ENCODE measurements at places on chromosomes 1 and 21. TPM values are rescaled to one million over a fixed set of nuclear protein-coding genes. Genes with fewer than 3 reads are reported as not detected.

Gene SERTAD4
- 1.9 TPM for total RNA-seq

GRCh38 chr1:41504114-41505035, 19.9 kb upstream of the EDN2 start:
- H3K27ac ChIP-seq, result no peak overlapping the region
- H3K27me3 ChIP-seq, result no peaks in the 10 kb centered on the region
- H3K4me3 ChIP-seq, result no peak overlapping the region
- peaks cover 7% of the 10 kb centered on the region for H3K4me1 ChIP-seq
- H3K36me3 ChIP-seq, result no peaks in the 10 kb centered on the region
- no peak for DNase-seq

DNA sequence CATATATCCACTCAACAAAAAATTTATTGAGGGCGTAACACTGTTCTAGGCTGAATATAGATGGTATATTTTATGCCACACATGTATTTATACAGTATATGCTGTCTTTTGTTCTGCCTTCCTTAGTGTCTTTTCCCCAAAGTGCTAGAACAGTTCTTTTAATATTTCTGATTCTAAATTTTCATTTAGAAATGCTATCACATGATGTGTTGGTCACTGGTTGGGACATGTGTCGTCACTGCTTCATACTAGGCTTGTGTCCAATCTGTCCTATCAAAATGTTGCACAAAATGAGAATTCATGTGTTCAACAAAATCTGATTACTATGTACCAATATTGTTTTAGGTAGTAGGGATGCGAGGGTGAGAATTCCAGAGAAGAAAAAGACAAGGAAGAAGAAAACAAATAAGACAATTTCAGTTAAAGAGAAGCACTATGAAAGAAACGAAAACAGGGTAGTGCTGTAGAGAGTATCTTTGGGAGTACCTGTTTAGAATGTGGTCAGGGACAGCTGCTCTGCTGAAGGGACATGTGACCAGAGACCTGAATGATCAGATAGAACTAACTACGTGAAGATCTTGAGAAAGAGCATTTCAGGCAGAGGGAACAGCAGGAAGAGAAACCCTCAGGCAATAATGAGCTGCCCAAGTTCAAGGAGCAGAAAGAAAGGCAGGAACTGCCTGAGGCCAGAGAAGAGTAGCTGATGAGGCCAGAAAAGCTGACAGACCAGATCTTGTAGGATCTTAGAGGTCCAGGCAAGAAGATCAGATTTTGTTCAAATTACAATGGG, 1.3 kb downstream of the KMO start:
- no peak overlapping the region for H3K4me3 ChIP-seq
- H3K4me1 ChIP-seq, result no peaks in the 10 kb centered on the region
- no peak for DNase-seq
- no peaks in the 10 kb centered on the region for H3K36me3 ChIP-seq

GRCh38 chr1:28037946-28038345, 50.5 kb downstream of the EYA3 start:
- no peak overlapping the region for H3K4me3 ChIP-seq
- no peaks in the 10 kb centered on the region for H3K36me3 ChIP-seq
- H3K27ac ChIP-seq, result no peak overlapping the region
- peaks cover 7% of the 10 kb centered on the region for H3K4me1 ChIP-seq
- DNase-seq, result no peak
- no peaks in the 10 kb centered on the region for H3K27me3 ChIP-seq

DNA sequence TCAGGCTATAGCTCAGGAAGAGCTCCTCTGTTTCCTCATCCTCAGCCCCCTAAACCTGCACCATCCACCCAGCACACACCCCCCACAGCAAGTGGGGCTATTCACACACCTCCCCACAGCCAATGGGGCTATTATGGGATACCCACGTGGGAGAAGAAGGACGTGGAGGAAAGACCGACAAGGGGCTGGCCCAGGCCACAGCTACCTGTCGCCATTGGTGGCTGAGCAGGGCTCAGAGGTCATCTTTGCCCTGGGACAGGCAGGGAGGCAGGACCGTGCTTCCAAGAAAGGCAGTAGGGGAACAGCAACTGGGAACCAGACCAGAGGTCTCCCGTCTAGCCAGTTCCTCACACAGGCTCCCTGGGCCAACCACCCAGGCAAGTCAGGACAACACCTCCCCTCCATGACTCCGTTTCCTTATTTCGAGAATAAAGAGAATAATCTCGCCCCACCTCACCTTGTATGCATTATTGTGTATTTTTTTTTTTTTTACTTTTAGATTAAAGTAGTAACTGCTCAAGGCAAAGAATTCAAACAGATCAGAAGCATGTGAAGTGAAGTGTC, 92.3 kb upstream of the TARDBP start:
- H3K27me3 ChIP-seq, result no peaks in the 10 kb centered on the region
- H3K4me1 ChIP-seq, result no peaks in the 10 kb centered on the region
- no peaks in the 10 kb centered on the region for H3K36me3 ChIP-seq

- H3K27ac ChIP-seq, result no peak overlapping the region
- no peaks in the 10 kb centered on the region for H3K36me3 ChIP-seq
- peaks cover 35% of the 10 kb centered on the region for H3K4me1 ChIP-seq
- no peaks in the 10 kb centered on the region for H3K27me3 ChIP-seq
- H3K4me3 ChIP-seq, result no peak overlapping the region
These were observed 28.3 kb downstream of the OPTC start for GRCh38 chr1:203522237-203522636.

DNA sequence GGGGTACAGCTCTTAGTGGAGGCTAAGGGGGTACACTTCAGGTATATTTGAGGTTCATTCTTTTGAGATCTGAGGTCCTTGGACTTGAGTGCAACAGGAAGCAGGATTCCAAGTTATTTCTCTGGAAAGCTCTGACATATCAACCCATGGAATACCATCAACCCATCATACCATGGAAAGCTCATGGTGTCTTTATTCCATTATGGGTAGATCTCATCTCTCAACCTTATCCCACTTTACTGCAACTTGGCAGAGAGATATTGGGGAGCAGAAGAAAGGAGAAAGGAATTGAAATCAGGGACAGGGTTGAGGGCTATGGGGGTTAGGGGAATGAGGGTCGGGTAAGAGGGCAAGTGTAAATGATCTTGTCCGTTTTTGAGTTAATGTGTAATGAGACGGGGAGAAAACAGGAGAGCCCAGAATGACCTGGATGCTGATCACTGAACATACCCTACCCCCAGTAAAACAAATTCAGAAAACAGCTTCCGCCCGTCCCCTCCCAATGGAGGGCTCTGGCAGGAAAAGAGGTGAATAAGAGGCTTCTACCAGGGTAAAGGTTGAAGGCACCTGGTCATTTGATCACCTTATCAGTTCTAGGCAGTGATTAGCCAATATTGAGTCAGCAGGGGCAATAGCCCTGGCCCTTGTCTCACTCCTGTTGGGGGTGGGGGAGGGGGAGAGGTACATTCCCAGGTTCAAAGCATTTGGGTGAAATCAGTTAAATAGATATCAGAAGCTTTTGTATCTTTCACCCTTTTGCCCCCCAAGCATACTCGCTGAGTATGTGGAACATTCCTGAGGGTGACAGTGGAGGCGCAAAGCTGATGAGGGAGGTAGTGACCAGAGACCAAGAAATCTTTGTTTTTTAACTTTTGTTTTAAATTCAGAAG, 622 bp upstream of the APOA2 start:
- no peaks in the 10 kb centered on the region for H3K27me3 ChIP-seq
- H3K4me1 ChIP-seq, result peaks cover 15% of the 10 kb centered on the region

Gene HJV
- total RNA-seq, result 0.43 TPM

DNA sequence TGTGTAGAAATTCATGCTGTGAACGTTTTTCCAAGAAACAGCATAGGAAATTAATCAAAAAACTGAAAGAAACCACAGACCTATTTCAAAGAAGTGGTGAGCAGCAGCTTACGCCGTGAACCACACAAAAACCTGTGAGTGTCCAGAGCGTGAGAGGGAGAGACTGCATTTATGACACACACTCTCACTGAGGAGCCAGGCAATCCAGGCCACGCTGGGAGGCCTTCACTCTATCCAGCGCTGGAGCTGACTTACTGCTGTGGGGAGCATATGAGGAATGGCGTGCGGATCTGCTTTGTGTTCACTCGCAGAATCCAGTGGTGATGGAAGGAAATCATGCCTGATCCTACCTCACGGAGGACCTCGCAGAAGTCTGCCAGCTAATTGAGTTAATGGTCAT, 12.7 kb downstream of the ADAMTS1 start:
- DNase-seq, result no peak
- no peaks in the 10 kb centered on the region for H3K36me3 ChIP-seq
- H3K27me3 ChIP-seq, result no peaks in the 10 kb centered on the region

- H3K27ac ChIP-seq, result no peak overlapping the region
- H3K4me3 ChIP-seq, result no peak overlapping the region
- no peak for DNase-seq
- H3K27me3 ChIP-seq, result no peaks in the 10 kb centered on the region
These were observed 8.8 kb upstream of the INSL5 start for GRCh38 chr1:66809736-66810326.

DNA sequence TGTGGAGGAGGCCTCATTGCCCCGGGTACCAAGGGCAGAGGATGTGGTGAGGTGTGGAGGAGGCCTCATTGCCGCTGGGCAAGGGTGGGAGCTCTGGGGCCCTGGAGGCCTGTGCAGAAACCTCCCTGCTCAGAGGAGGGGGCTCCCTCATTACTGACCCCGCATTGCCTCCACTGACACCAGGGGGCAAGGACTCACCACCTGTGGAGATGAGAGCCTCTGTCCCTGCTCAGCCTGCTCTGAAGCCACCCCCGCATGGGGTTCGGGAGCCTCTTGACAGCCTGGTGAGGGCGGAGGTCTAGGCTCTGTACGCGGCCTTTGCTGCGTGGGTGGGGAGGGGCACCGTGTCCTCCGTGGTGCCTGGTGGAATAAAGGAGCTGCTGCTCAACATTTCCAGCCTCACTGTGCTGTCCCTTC, 95.0 kb upstream of the COL6A1 start:
- peaks cover 4% of the 10 kb centered on the region for H3K4me1 ChIP-seq
- H3K27ac ChIP-seq, result no peak overlapping the region
- no peaks in the 10 kb centered on the region for H3K27me3 ChIP-seq
- no peak for DNase-seq

DNA sequence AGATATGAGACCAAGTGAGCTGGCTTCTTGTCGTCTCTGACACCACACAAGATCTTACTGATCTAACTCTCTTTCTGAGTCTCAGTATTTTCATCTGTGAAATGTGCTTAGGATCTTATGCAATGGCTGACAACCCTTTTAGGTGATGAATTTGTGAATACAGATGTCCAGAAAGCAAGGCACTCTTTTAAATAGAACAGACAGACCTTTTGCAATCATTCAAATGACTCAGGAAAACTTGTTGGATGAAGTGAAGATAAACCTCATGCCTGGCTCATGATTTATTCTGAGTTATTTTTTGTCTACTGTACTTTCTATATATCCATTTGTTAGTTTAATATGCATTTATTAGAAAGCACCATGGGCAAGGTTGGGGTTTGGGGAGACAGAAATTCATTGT, 411.3 kb downstream of the PTPRU start:
- no peaks in the 10 kb centered on the region for H3K4me1 ChIP-seq
- no peaks in the 10 kb centered on the region for H3K36me3 ChIP-seq
- no peak for DNase-seq

- no peak overlapping the region for H3K4me3 ChIP-seq
- H3K36me3 ChIP-seq, result no peaks in the 10 kb centered on the region
- no peak for DNase-seq
- H3K4me1 ChIP-seq, result no peaks in the 10 kb centered on the region
- no peak overlapping the region for H3K27ac ChIP-seq
These were observed 213.2 kb upstream of the JUN start for GRCh38 chr1:58997060-58997411.

Gene AK4
- total RNA-seq, result 40.1 TPM

DNA sequence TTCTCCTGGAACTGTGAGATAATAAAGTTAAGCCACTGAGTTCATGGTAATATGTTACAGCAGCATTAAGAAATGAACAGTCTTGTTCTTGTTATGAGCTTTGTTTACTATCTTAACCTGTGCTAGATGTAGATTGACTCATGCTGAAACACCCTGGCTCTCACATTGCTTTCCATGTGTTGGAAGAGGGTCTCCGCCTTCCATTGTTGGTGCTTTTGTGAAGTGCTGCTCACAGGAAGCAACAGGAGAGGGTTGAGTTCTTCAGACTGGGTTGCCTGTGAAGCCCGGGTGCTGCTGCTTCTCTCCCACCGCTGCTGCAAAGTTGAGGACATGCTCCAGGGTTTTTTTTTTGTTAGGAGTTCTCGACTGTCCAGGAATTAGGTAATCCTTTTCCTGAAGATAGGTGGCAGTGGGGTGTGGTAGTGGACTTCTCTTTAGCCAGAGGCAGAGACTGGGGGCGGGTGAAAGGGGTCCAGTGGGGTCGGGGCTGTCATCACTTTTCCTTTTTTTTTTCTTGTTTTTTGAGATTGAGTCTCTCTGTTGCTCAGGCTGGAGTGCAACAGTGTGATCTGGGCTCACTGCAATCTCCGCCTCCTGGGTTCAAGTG, 28.7 kb upstream of the HMGN1 start:
- no peak overlapping the region for H3K27ac ChIP-seq
- H3K4me3 ChIP-seq, result no peak overlapping the region
- H3K36me3 ChIP-seq, result no peaks in the 10 kb centered on the region

Gene AMY1B
- total RNA-seq, result not detected

DNA sequence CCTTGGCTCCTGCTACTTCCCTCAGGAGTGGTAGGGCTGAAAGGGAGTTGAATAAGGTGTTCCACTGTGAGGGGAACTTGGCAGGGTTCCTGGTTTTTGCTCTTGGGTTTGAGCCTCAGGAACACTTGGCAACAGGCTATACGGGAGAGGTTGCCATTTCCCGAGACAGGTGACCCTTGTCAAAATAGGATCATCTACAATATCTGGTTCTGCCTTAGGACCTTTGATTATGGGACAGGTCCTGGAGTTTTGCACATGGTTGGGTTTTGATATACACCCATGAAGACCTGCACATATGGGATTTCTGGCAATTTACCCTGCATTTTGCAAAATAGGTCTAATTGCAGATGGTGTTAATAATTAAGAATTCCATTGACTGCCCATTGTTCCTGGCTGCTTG, 31.1 kb downstream of the YY1AP1 start:
- H3K27me3 ChIP-seq, result no peaks in the 10 kb centered on the region
- no peak overlapping the region for H3K4me3 ChIP-seq
- no peak for DNase-seq
- no peaks in the 10 kb centered on the region for H3K36me3 ChIP-seq
- no peaks in the 10 kb centered on the region for H3K4me1 ChIP-seq

GRCh38 chr1:50750021-50750619, 209.9 kb downstream of the FAF1 start:
- H3K4me3 ChIP-seq, result no peak overlapping the region
- no peaks in the 10 kb centered on the region for H3K27me3 ChIP-seq
- H3K4me1 ChIP-seq, result no peaks in the 10 kb centered on the region
- no peak overlapping the region for H3K27ac ChIP-seq
- DNase-seq, result peak; percentile 23

Gene TSTD1
- total RNA-seq, result 100 TPM
